ENCODE measurements at places on chromosomes 13 and 19. TPM values are rescaled to one million over a fixed set of nuclear protein-coding genes. Genes with fewer than 3 reads are reported as not detected.

GRCh38 chr13:76300688-76301087 is 585.5 kb downstream of the KCTD12 start:
- no peak for DNase-seq

DNA sequence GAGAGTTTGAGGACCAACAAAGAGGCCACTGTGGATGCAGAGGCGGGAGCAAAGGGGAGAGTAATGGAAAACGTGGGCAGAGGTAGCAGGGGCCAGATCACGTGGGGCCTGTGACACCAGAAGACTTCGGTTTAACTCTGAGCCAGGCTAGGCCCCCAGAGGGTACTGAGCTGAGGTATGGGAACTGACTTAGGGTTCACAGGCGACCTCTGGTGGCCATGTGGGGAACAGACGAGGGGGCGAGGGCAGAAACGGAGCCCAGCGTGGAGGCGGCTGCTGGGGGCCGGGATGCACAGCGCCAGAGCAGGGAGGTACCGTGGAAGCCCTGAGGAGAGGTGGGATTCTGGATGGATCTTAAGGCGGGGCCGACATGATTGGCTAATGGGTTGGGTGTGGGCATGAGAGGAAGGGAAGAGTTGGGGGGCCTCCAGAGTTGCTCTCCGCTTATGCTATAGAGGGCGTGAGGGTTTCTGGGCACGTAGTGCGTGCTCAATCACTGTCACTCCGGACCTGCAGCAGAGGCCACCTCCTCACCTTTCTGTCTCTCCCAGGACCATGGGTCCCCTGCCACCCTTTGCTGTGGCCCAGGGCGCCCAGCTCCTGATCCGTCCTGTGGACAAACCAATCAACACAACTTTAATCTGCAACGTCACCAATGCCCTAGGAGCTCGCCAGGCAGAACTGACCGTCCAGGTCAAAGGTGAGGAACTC is 13.7 kb downstream of the PVR start:
- DNase-seq: no peak

DNA sequence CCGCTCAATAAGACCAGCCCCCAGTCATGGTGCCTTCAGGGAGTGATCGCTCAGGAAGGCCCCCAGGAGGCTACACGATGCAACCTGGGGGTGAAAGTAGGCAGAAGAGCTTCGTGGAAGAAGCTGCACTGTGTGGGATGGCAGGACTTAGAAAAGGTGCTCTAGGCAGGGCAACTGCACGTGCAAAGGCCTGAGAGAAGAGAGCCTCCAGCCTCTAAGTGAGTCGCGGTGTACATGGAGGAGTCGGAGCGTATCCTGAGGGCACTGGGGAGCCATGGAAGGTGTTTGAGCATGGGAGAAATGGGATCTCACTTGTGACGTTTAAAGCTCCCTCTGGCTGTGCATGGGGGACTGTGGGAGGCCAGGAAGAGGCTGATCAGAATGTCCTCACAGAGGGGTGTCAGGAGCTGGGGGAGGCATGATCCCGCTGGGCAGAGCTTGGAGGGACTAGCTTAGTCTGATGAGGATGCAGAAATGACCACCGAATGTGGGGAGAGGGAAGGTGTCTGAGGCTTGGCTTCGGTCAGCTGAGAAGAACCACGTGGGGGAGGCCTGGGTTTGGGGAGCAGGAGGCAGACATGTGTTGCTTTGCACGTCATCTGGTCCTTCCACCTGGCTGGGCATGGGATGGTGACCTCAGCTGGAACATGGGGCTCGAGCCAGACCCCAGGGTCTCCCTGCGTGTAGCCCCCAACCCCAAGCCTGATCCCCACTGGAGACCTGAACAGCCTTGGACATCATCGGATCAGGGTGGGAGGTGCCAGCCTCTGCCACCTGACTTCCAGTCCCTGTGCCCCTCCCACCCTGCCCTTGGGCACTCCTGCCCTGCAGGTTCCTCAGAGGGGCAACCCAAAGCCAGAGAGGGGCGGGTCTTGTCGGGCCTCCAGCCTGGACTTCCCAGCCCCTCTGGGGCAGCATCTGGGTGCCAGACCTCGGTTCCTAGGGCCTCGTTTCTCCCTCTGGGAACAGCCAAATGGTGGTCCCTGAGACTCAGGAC is 1.1 kb downstream of the APC2 start:
- no peak for DNase-seq

The SLC6A16 gene
- total RNA-seq: 0.29 TPM

The FSD1 gene
- total RNA-seq: 22.9 TPM

The EXOC3L2 gene
- total RNA-seq: not detected

GRCh38 chr19:19659646-19660245 is 3.7 kb downstream of the ATP13A1 start:
- DNase-seq: no peak

The C19orf85 gene
- total RNA-seq: not detected

- no peak for DNase-seq
Measured at GRCh38 chr13:94427313-94427953, 52.0 kb downstream of the DCT start.

The CGB7 gene
- 1.8 TPM for total RNA-seq

GRCh38 chr13:49441846-49442245 is 2.0 kb downstream of the CAB39L start:
- DNase-seq: no peak

The SIGLEC9 gene
- total RNA-seq: not detected

DNA sequence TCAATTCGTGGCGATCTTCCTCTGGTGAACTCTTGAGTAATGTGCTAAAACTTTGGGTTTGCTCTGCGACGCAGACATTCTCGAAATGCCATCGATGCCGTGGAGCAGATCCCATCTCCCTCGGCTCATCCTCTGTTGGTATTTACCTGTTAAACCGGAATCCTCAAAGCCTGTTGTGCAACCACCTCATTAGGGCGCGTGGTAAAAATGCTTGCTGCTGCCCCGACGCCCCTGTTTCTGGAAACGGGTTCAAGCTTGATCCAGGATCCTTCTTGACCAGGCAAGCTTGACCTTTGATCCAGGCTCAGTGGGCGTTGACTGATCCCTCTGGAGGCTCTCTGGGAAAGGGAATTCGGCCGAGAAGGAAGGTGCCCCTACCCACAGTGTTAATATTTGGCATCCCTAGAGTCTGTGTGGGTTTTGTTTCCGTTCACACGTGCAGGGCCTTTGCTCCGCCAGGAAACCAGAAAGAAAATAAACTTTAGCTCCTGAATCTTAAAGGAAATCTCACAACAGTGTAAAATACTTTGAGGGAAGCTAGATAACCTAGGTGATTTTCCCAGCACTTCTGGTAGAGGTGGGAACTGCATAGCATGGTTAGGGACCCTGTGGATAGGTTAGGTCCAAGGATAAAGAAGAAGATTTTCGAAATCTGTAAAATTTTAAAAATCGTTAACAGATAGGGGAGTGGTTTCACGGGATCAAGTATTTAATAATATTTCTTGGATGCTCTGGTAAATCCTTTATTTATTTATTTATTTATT is 1.1 kb downstream of the LSM14A start:
- peak; percentile 75 for DNase-seq

DNA sequence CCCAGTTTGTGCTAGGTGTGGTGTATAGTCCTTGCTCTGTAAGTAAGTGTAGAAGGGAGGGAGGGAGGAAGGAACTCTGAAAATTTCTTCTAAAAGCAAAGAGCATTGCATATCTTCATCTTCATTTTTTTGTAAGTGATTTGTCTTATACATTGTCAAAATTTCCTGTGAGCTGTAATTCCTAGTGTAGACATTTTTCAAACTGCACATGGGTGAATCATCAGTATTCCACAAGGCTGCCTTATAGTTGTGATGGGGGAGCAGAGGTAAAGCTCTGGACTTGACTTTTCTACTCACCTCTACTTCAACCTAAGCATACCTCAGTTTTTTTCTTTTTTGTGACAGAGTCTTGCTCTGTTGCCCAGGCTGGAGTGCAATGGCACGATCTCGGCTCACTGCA is 86.9 kb downstream of the CDK8 start:
- DNase-seq: no peak

DNA sequence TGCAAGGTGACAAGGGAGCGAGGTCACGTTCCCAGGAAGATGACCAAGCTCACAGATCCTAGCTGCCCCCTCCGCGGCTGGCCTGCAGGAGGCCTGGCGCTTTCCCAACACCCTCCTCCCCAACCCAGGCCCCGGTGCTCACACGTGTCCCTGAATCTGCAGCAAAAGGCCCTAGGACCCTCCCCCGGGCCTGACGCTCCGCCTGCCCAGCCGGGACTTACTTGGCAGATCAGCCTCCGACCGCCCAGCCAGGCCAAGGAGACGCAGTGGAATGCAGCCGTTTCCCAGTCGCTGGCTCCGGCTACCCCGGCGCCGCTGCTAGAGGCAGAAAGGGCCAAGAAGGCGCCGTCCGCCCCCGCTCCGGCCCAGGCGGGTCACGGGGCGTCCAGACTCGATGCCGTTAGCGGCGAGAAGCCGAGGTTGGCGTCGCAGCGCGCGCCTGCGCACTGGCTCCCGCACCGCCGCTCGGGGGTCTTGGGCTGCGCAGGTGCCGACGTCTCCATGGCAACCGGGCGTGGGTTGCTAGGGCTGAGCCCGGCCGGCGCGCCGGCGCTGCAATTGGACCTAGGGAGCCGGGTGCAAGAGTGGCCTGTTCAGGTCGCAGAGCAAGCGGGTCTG is at the start of gene PNMA8A:
TSS of gene PNMA8A (minus strand) at position 448 of the 618 bp plus-strand sequence. CDS start 528 bp downstream, outside the sequence.
- no peak for DNase-seq

- no peak for DNase-seq
Measured at GRCh38 chr19:46559203-46559602, 41.9 kb upstream of the CALM3 start.

- no peak for DNase-seq
Measured at GRCh38 chr19:14408491-14409145, 10.5 kb downstream of the DDX39A start.

- DNase-seq: no peak
Measured at GRCh38 chr13:59483501-59484145, 680.1 kb downstream of the DIAPH3 start.

DNA sequence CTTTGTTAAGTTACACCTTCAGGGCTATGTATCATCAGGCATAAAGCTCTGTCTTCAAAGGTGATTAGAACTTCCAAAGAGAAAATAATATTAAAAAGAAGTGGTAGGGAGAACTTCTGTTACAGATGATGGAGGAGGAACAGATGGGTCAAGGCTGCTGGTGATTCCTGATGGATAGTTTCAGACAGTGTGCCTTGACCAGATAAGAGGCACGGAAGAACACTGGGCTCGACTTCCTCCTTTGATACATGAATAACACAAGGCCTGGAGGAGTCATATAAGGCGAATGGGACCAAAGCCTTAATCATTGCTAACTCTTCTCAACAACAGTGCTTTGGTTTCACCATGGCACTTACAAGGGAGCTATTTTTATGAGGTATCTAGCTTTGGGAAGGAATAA is 128.1 kb upstream of the RXFP2 start:
- no peak for DNase-seq

The ZNF729 gene
- total RNA-seq: 0.14 TPM

GRCh38 chr19:374183-374885 is 29.7 kb upstream of the MIER2 start:
- DNase-seq: no peak

DNA sequence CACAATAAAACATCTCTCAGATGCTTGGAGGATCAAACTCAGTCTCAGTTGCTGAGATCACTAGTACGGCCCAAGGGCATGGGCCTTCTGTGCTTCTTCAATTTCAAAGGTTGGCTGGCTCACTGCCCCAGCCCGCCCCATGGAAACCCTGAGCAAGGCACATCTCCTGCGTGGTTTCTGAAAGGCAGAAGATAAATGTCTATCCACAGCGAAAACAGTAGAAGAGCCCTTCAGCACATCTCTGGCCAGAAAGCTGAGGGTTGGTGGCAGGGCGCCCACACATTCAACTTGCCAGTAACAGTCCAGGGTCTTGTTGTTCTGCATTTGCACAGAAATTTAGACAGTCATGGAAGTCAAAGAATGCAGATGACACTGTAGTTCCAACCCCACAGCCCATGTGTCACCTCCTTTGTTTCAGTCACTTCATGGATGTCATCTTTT is 24.0 kb upstream of the KATNAL1 start:
- DNase-seq: no peak

GRCh38 chr19:18393836-18394235 is 3.6 kb downstream of the LRRC25 start:
- DNase-seq: no peak

DNA sequence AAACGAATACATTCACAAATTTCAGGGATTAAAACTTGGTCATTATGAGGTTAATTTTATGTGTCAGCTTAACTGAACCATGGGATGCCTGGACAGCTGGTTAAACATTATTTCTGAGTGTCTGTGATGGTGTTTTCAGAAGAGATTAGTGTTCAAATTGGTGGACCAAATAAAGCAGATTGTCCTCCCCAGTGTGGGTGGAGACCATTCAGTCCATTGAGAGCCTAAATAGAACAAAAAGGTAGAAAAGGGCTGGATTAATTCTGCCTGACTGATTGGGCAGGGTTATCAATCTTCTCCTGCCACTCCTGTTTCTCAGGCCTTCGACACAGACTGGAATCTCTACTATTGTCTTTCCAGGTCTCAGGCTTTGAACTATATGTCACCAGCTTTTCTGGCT is 203.8 kb upstream of the SLITRK6 start:
- DNase-seq: no peak

The ZFP28 gene
- 12.2 TPM for total RNA-seq

DNA sequence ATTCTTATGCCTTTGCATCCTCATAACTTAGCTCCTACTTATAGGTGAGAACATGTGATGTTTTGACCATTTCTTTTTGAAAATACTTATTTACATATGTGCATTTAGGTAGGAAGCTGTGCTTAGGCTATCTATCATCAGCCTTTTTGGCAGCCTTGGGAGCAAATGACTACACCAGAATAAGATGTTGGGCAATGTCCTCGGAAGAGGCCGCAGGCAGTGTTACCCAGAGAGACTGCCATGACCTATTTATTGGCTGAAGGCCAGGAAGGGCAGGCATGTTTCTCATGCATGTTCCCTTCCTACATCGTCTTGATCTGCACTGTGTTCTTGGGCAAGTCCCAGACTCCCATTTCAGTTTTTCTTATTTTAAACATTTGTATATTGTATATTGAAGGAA is 122.3 kb downstream of the B3GLCT start:
- DNase-seq: no peak

GRCh38 chr19:47615714-47616113 is 6.8 kb downstream of the BICRA start:
- no peak for DNase-seq

- no peak for DNase-seq
Measured at GRCh38 chr13:113963376-113963775, 10.5 kb downstream of the C13orf46 start.

All from epithelial cell of proximal tubule (primary cell).